IPS DF 6.9 (cell line): ENCODE measurements at places on chromosomes 5 and 9.
A peak's percentile ranks its signal among the peaks of the same experiment; 100 is the strongest.

DNA sequence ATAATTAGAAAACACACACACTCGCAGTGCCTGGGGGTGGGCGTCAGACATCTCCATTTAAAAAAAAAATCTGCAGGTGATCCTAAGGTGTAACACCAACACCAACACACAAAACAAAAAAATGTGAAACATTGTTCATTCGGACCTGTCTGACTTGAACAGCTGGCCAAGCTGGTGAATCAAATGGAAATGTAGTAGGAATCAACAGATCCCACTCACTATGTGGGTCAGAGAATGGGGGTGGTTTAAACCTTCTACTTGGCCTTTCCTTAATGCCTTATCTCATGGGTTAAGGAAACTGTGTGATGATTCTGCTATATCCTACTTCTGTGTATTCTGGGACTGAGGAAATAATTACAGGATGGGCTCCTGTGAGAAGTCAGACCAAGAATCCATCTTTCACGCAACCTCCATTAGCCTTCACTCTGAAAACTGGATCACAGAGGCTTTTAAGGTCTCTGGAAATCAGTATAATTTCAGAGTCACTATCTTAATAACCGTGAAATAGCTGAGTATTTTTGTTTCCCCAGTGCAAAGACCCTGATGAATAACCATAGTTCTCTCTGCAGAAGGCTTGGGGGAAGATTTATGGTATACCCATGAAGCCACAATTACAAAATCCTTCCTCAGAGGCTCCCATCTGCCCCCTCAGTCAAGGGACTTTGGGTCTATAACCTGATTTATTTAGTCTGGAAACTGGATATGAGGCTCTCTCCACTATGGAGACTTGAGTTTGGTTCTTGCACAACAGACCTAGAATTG lies 17.2 kb upstream of the MCCC2 start:
- no peak for DNase-seq

DNA sequence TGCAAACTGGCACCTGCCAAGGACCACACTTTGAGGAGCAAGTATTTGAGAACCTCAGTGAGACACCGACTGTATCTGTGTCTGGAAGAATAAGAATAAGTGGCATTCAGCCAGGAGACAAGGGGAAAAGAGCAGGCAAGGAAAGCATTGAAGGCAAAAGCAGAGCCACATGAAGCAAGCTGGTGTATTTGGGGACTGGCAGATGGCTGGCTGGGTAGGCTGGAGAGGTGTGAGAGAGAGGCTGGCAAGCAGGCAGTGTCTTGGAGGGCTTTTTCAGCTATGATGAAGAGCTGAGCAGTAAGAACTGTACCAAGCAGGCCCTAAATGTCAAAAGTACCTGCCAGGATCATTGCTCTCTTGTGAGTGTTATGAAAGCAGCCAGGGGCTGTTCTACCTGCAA lies 14.1 kb upstream of the C5orf58 start:
- no peak for DNase-seq

GRCh38 chr5:45288746-45289145 lies 407.4 kb downstream of the HCN1 start:
- DNase-seq, result peak; percentile 35

- DNase-seq, result no peak
Measured at GRCh38 chr9:91840469-91840868, 109.6 kb downstream of the ROR2 start.

GRCh38 chr5:6631441-6631840 lies 1.4 kb downstream of the NSUN2 start:
- no peak for DNase-seq

DNA sequence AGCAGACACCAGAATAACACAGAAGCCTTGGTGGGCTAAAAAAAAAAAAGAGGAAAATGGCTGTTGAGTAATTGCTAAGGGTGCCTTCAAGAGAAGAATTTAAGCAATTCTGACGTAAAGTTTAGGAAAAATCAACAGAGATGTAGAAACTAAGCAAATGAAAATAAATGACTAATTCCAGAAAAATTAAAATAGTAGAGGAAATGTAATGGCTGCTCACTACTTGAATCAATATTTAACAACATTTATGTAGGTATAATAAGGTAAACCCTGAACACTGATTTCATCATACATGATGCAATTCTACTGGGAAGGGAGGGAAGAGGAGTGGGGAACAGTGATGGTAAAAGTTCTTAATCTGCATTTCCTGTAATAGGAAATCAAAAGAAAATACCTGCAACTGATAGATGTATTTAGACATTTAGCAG lies 41.4 kb downstream of the PUM3 start:
- DNase-seq, result no peak

- no peak for DNase-seq
Measured at GRCh38 chr5:150639377-150639692, 1.1 kb upstream of the SYNPO start.

GRCh38 chr5:127840198-127840524 lies 137.0 kb downstream of the CCDC192 start:
- DNase-seq, result no peak

DNA sequence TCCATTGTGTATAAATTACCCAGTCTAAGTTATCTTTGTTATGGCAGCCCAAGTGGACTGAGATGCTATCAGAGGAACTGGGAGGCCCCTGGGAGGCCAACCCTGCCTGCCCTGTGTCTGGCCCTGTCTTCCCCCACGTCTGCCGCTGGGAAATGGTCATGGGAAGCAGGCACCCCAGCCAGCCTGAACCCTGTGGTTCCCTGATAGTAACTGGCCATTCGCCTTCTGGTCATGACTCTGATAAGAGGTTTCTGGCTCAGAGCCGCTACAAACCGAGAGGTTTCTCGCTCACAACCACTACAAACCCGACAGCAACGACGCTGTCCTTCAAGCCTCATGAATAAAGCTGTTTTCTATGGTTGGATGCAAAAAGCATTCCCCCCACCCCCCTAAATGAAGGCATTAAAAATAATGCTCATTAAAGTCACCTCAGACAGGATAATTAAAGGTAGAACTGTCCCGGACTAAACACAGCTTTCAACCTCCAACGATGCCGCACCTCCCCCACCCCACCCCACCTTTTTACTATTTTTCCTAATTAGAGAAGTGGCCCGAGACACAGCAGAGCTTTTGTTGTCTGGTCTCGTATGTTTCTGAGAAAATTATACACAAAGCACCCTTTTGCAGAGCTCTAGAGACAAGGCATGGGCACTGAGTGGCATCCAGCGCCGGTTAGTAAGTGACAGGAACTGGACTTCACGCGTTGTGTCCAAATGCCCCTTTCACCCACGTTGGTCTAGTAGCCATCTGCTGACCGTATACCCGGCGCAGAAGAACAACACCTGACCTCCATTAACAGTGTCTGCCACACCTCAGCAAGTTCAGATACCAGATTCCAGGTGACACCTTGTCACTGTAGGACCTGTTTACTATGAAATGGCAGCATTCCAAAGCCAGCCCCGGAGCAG lies 140.8 kb downstream of the COL23A1 start:
- no peak for DNase-seq

DNA sequence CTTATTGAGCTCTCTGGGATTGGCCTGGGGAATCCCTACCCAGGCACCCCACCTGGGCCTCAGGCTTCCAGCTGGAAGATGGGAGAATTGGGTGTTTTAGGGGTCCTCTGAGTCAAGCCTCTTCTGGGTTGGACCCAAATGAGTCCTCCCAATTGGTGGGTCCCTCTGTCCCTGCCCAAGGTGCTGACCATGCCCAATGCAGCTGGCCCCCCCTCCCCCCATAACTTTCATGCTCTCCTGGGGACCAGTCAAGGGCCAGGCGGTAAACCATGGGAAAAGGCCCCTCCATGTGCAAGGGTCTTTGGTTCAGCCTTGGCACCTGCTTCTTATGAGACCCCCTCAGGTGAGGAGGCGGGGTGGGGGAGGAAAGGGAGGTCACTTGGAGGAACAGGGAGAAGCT lies 3.4 kb upstream of the PSD2 start:
- DNase-seq, result no peak
